Sciatic nerve (tissue), 2 donors: ENCODE measurements at places on chromosomes 3 and 15.

DNA sequence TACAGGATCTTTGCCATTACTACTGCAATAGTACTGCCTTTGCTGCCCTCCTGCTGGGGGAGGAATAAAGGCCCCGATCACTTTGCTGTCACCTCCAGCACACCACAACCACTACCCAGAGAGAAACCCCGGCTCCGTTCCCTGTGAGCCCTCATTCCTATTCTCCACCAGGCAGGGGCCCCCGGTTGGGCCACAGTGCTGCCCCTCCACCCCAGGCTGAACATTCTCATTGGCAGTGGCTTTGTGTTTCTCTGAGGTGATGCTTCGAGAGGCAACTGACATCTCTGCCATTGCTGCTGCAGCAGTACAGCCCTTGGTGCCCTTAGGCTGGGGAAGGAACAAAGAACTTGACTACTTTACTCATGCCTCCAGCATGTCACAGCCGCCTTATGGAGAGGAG lies 612.9 kb upstream of the EPHA6 start:
- DNase-seq, result no peak

DNA sequence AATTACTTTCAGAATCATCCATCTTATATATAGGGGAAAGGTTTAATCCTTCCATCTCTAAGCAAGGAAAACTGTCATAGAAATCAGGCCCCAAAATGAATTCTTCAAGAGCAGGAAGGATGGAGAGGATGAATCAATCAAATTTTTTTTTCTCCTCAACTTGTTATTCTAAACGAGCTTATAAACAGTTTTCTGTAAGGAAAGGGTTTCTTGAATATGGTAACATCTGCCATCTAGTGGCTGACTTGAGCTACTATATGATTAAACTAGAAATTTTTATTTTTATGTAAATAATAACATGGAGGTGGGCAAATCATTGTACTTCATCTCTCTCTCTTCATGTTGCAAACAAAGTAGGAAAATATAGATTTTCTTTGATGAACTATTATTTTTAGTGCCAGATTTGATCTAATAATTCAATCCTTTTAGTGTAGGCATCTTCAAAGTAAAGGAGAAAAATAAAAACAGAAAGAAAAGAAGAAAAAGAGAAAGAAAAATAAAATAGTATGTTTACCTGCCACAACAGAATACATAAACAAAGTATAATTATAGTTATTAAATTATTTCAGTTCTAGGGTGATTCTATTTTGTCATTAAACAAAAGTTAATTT lies 146.6 kb downstream of the SERPINI1 start:
- DNase-seq, result no peak

GRCh38 chr15:79682851-79683288 lies 213.9 kb downstream of the MTHFS start:
- DNase-seq, result no peak

GRCh38 chr3:70740872-70741271 lies 428.4 kb upstream of the MDFIC2 start:
- no peak for DNase-seq

- no peak for DNase-seq
These were observed 85.8 kb downstream of the ATP11B start for GRCh38 chr3:182879031-182879611.

DNA sequence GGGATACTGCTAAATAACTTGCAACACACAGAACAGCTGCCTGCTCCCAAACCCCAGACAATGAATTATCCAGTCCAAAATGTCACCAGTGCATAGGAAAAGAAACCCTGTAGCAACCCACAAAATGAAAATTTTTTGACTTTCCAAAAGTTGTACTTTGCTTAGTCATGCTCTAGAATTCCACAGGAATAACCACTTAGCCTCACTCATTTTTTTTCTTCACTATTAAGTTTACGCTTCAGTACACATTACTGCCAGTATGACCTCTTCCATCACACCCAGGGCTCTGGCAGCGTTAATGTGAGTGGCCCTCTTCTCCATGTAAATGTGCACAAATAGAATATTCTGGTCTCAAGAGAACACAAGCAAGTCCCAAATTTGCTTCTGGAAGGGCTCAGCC lies 259.8 kb downstream of the MAGI1 start:
- no peak for DNase-seq

DNA sequence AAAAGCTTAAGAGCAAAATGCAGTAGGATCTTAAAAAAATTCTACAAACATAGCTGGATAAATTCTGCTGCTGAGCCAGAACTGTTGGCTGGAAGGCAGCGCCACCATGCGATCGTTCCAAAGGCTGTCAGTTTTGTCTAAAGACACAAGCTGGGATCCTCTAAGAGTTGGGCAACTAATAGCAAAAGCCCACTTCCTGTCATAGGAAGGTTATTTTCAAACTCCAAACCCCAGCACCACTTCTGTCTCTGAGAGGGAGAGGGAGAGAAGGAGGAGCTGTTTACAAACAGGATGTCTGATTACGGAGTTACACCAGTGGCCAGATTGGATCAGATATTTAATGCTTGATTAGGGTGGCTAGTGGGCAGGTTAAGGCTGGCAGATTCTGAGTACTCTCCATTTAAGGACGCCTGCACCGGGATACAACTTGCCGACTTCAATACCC lies 44.0 kb downstream of the EIF4E3 start:
- DNase-seq, result peak; percentile 79

- no peak for DNase-seq
These were observed 2.9 kb upstream of the MKRN2 start for GRCh38 chr3:12553921-12554391.

- DNase-seq, result peak; percentile 80
These were observed 66.4 kb upstream of the NR2E3 start for GRCh38 chr15:71743861-71744382.

GRCh38 chr3:153339065-153339464 lies 177.0 kb downstream of the RAP2B start:
- no peak for DNase-seq

- DNase-seq, result no peak
These were observed 41.5 kb downstream of the SLCO3A1 start for GRCh38 chr15:91895051-91895450.

DNA sequence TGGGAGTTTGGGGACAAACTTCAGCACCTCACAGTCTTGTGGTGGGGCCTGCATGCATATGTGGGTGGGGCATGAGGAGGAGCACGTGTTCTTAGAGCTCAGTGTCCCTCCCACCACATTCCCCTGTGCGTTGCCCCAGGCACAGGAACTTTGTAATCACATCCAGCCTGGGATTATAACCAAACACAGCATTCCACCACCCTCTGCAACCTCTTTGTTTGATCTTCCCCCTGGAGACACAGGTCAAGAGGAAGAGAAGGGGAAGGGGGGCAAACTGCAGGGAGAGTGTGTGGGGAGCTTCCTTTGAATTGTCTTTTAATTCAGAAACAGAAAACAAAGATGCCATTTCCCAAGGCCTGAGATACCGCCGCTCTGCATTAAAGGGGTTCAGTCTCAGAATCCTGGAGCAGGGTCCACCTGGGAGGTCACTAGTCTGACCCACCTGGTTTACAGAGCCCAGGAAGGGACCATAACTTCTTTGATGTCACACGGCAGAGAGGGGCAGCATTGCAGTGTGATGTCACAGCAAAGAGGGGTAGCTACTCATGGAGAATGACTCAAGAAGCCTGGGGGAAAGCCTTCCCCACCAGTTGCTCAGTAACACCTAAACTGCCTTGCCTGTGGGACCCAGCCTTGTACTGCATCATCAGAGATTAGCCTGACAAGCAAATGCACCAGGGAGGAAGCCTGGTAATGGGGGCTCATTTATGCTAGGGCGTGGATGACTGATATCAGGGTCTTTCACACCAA lies 106.3 kb upstream of the RNU6-1 start:
- no peak for DNase-seq

GRCh38 chr3:3080309-3080708 lies 29.9 kb downstream of the IL5RA start:
- no peak for DNase-seq

DNA sequence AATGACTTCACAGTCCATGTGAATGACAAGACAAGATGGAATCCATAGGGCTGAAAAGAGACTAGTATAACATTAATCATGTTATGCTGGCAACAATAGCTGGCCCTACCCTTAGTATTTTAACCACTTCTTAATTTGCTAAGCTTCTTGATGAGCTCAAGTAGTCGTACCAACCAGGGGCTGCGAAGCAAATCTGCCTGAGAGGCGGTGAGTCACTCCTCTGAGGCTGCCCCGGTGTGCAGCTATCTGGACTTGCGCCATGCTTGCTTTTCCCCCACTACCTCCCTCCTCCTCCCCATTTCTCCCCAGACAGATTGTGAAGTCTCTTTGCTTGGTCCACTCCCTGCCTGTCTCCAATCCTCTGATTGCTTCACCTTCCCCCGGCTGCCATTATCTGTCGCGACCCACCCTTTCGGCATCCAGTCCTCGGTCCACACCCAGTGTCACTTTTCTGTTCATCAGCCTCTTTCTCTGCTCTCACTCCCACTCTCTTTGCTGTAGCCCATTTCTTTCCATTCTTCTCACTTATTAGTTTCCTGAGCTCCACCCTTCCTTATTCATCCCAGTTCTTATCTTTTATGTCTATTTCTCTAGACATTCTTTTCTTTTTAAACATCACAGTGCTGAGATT lies 42.7 kb downstream of the DUT start:
- no peak for DNase-seq

- DNase-seq, result no peak
These were observed 172.3 kb upstream of the MCTP2 start for GRCh38 chr15:94059013-94059587.

GRCh38 chr3:44883999-44884431 lies 9.6 kb downstream of the TGM4 start:
- DNase-seq, result no peak

DNA sequence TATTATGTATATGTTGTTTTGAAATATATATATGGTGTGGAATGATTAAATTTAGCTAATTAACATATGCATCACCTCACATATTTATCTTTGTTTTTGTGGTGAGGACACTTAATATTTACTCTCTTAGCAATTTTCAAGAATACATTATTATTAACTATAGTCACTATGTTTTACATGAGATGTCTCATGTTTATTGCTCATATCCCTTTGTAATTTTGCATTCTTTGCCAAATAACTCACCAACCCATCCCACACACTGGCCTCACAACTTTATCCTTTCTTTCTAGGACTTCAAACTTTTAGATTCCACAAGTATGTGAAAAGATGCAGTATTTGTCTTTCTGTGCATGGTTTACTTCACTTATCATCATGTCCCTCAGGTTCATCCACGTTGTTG lies 950.2 kb upstream of the CADM2 start:
- DNase-seq, result no peak

- no peak for DNase-seq
These were observed 479.4 kb upstream of the KCNMB2 start for GRCh38 chr3:178056868-178057267.

- no peak for DNase-seq
These were observed 170.7 kb downstream of the TIGIT start for GRCh38 chr3:114464548-114464947.

GRCh38 chr3:102339671-102340070 lies 95.1 kb upstream of the ZPLD1 start:
- no peak for DNase-seq

DNA sequence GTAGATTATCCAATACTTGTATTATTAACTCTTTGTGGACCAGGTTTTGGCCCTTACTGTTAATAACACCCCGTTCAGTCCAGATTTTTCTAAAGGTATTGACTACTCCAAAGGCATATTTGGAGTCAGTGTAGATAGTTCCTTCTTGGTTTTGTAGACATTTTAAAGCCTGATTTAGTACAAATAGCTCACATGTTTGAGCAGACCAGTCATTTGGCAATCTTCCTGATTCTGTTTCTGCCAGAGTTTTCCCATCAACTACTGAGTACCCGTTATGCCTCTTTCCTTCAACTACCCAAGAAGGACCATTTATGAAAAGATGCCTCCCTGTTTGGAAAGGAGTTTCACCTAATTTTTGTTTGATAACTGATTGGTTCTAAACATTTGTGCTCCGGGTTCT lies 82.0 kb downstream of the CHCHD4 start:
- DNase-seq, result no peak

DNA sequence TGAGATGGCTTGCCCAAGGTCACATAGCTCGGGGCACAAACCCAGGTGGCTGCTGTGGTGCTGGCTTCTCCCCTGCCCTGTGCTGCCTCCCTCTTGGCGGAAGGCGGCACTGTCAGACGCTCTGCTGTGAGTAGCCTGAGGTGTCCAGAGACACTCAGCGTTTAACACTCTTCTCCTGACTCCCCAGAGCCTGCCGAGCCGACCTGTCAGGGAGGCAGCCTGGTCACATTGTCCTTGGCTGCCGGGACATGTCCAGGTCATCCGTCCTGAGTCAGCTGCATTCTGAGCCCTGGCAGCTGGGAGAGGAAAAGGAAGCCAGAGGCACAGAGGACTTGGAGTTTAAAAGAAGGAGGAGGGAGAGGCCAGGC lies 4.7 kb downstream of the LMAN1L start:
- no peak for DNase-seq

DNA sequence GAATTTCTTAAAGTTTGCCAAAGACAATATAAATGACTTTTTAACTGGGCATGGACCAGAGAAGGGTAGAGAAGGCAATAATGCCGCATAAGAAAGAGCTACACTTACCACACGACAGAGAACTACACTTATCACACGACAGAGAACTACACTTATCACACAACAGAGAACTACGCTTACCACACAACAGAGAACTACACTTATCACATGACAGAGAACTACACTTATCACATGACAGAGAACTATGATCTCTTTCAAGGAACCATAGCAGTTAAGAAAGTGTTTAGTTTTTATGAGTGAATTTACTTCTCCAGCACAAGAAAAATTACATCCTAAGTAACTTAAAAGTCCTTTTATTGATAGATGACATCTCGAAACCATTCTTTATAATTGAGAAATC lies 32.0 kb downstream of the DCUN1D1 start:
- no peak for DNase-seq

- DNase-seq, result no peak
These were observed 18.1 kb downstream of the DUSP7 start for GRCh38 chr3:52038227-52038626.

GRCh38 chr3:7520059-7520458 lies 659.1 kb downstream of the GRM7 start:
- no peak for DNase-seq

DNA sequence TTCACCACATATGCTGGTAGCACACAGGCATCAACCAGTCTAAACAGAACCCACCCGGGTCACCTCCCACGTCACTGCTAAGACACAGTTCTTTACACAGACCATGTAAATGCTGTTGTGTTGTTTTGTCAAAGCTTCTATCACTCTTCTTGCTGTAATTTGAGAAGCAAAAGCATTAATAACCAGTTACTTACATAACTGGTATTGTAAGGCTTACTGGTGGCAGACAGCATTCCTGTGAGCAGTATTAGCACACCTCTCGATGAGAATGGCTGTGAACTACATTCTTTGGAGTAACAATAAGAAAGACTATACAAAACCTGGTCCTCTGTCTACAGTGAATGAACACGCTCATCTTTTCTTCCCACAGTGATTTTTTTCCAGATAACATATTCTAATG lies 479.2 kb downstream of the LPP start:
- DNase-seq, result no peak

GRCh38 chr15:101348643-101349042 lies 53.6 kb upstream of the SNRPA1 start:
- no peak for DNase-seq
